ENCODE measurements at places on chromosomes 16 and 17.

GRCh38 chr17:17204041-17204591, 2.0 kb downstream of the PLD6 start:
- no peak for DNase-seq

DNA sequence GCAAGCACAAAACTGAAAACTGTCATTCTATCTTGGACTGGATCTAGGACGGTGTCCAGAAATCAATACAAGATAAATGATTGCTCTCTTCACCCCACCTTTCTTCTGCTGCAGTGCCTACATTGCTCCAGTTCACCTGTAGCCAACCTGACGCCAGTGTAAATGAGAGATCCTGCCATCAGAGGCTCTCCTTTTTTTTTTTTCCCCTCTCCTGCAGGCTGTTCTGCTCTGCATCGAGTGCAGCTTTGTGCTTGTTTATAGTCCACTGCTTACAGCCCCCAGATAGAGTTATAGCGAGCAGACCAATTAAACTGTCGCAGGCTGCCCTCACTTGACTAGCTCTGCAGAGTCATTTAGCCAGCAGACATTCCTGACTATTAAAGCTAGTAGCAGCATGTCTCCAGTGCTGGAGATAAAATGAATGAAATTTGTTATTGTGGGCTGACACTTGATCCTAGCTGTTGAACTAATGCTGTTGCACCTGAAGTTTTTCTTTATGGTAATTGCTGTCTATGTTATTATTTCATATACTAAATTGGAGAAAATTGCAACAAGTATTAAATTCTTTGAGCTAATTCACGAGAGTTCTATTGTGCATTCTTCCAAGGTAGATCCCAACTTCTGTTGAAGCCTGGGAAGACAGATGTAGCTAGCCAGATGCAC, 257.1 kb downstream of the FTO start:
- no peak for DNase-seq

- no peak for DNase-seq
Observed at GRCh38 chr16:50520451-50521245, 27.5 kb upstream of the NKD1 start.

- DNase-seq, result no peak
Observed at GRCh38 chr17:80660527-80661198, 116.0 kb downstream of the RPTOR start.

GRCh38 chr17:66165537-66166123, 26.3 kb downstream of the CEP112 start:
- DNase-seq, result peak; percentile 30

DNA sequence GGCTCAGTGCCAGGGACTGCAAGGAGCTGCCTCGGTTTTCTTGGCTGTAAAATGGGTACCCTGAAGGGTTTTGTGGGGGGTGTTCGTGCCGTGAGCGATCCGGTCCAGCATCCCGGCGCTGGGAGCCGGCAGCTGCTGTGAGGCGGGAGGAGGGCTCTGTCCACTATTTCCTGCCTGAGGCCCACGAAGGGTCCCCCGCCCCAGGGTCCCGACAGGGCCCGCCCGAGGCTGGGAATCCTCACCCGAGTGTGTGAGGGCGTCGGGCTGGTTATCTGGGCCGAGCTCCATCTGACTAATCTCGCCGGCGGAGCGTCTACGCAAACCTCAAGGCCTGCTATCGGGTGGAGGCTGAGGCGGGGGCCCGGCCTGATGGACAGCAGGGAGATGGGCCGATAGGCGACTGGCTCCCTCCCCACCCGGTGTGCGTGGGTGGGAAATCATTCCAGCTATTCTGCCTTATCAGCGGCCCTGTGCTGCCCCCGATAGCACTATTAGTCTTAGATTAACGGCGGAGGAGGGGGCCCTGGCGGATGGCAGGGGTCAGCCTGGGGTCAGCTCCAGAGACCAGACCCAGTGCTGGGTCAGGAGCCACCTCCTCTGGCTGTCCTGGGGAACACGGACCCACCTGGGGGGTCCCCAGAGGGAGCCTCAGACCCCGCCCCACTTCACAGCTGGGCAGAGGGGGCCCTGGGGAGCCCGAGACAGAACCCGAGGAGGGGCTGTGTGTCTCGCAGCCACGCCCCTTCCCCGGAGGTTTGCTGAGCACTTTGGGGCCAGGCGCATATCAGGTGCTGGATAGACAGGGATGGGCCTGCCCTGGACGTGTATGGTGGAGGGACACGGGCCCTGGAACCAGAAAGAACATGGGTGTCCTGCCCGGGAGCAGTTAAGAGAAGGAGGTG, 44.7 kb downstream of the ZFPM1 start:
- DNase-seq, result no peak

GRCh38 chr16:1262846-1263221, 7.0 kb downstream of the TPSD1 start:
- DNase-seq, result no peak

GRCh38 chr17:76161619-76162266, 20.7 kb upstream of the FOXJ1 start:
- no peak for DNase-seq

DNA sequence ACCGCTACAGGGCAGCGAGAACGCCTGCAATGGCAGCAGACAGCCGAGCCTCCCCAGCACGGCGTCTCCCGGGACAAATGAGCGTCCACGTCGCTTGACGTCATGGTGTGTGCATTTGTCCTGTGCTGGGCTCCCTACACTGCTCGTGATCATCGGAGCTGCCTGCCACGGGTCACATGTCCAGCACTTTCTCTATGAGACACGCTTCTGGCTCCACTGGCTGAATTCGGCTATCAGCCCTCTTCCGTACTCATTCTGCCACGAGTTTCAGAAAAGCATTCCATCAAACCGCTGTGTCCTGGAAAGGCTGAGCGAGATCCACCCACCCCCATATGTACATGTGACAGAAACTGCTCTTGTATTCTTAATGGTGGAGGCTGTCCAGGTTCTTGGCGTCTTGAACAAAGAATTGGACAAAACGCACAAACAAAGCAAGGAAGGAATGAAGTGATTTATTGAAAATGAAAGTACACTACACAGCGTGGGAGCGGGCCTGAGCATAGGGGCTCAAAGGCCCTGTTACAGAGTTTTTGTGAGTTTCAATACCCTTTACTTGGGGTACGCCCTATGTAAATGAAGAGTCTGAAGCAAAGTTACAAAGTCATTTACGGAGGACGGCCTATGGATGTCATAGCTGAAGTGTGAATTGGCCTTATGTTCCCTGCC, 28.5 kb upstream of the SHCBP1 start:
- no peak for DNase-seq

- no peak for DNase-seq
Observed at GRCh38 chr17:77697480-77698400, 260.8 kb upstream of the TNRC6C start.

- DNase-seq, result no peak
Observed at GRCh38 chr17:29412780-29413565, 22.8 kb downstream of the TAOK1 start.

DNA sequence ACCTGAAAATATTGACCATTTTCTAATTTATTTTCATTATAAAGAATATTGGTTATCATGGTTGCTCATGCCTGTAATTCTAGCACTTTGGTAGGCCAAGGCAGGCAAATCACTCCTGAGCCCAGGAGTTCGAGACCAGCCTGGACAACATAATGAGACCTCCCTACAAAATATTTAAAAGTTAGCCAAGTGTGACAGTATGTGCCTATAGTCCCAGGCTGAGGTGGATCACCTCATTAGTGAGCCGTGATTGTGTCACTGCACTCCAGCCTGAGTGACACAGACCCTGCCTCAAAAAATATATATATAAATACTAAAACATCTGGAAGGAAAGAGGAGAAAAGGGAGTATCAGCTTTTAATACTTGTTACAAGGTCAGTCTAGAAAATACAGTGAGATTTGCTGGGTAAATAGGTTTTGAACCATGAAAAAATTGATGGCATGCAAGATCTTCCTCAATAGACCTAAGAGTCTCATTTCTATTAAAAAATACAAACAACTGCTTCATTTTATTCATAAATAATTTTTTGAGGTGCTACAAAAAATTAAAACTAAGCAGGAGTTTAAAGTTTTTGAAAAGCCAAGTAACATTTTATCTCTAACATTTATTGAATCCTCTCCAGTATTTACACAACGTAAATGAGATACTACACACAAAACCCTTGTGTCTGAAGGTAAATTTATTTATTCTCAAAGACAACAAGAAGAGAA, 47.7 kb downstream of the TUBD1 start:
- DNase-seq, result no peak

DNA sequence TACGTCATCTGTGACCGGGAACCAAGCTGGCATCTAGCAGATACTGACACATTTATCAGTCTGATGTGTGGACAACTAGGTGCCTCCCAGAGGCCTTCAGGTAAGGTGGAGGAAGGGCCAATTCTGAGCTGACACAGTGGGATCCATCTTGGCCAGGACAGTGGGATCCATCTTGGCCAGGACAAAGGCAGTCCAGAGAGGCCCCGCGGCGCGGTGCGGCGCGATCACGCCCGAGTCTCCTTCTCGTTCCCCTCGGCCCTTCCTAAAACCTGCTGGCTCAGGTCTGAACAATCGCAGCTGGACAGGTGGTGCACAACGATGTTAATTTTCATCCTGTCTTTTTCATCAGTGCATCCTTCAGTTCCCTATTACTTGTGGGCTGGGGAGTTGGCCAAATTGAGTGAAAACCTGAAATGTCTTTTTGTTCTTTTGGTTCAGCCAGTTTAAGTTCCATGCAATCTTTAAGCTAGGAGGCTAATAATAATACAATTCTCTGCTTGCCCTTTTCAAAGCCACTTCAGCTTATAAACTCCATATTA, 486 bp upstream of the WSB1 start:
- no peak for DNase-seq

DNA sequence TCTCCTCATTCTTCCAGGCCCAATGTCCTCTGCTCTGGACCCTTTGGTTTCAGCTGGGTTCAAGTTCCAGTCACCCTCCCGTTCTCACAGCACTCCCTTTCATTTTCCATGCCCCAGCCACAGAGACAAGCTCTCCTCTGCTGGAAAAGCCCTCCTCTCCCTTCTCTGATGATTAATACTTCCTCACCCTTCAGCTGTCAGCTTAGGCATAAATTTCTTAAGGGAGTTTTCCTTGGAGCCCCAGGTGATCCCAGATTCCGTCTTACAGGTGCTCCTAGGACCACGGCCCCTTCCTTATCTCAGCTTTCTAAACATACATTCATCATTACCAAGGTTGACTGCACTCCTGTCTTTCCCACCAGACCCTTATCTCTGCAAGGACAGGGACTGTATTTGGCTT, 10.4 kb downstream of the CHAD start:
- DNase-seq, result no peak

GRCh38 chr16:59144326-59144725, 410.2 kb upstream of the GOT2 start:
- DNase-seq, result no peak

GRCh38 chr17:28404461-28404811, 1.6 kb downstream of the SLC46A1 start:
- no peak for DNase-seq

DNA sequence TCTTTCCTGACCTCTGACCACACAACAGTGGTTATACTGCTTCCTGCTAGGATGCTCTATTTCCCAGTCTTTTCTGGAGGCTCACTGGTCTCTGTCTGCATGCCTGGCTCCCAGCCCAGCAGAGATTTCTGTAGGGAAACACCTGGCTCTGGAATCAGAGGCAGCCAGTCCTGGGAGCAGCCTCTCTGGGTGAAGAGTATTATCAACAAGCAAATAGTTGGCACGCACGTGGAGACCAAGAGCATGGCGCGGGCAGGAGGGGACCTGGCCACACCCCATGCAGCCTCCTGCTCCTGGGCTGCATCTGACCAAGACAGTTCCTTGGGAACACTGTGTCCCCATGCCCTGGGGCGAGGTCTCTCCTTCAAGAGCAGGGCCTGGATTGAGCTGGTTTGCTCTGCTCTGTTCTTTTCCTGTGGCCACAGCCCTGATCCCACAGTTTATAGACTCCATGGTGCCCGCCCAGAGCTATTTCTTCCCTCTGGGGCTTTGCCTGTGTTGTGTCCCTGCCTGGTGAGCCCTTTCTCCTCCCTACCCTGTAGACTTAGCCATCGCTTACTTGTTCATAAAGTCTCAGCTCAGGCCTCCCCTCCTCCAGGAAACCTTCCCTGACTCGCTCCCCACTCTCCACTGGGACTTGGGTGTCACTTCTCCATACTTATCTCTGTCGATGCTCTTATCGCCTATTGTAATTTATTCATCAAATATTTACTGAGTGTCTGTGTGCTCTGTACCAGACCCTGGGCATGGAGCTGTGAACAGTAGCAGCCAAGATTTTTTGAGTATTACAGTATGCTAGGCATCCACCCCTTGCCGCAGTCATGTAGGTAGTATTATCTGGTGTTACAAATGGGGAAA, 60.6 kb downstream of the SCNN1B start:
- no peak for DNase-seq

GRCh38 chr16:78386557-78387324, 287.3 kb downstream of the WWOX start:
- no peak for DNase-seq

GRCh38 chr16:51149721-51150164, 1.3 kb downstream of the SALL1 start:
- DNase-seq, result no peak

DNA sequence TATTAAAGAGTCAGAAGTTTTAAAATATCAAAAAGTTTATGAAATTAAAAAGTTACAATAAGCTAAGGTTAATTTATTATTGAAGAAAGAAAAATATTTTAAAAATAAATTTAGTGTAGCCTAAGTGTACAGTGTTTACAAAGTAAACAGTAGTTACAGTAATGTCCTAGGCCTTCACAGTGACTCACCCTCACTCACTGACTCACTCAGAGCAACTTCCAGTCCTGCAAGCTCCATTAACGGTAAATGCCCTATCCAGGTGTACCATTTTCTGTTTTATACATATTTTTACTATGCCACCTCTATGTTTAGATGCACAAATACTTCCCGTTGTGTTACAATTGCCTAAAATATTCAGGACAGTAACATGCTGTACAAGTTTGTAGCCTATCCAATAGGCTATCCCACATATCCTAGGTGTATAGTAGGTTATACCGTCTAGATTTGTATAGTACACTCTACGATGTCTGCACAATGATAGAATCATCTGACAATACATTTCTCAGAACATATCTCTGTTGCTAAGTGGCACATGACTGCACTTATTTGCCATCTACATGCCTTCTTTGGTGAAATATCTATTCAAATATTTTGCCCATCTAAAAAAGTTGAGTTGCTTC, 67.2 kb upstream of the WSB1 start:
- no peak for DNase-seq

DNA sequence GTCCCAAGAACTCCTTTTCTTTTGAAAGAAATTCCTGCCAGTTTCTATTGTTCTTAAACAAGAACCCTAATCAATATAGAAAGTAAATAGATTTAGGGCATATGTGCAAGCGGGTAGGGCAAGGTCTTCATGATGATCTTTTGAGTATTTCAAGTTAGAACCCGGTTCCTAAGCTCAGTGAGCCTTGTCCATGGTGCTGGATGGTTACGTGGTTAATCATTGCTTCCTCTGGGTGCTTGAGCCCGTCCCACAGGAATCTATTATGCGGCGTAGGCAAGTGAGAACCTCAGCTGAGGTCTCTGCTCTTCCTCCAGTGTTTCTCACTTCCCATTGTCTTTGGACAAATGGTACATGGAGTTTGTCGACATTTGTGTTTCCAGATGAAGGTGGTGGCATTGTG, 580.8 kb upstream of the EEF2KMT start:
- DNase-seq, result no peak
